ENCODE measurements at places on chromosomes 1 and 21. TPM values are rescaled to one million over a fixed set of nuclear protein-coding genes. Genes with fewer than 3 reads are reported as not detected.

DNA sequence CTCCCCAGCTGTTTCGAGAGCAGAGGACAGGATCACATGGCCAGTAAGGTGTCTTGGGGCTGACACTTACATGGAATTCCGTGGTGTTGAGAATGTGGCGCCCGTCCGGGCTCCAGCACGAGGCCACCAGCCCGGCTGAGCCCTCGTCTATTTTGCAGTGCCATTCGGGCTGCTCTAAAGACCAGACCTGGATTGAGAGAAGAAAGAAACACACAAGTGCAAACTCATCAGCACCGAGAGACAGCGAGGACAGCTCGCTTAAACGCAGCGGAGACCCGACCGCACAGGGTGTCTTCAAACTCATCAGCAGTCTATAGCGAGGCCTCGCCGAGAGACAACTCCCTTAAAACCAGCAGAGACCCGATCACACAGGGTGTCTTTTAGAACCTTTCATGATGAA lies 3.3 kb downstream of the WRAP73 start:
- DNase-seq, result peak; percentile 23

GRCh38 chr1:63533931-63534330 lies 10.6 kb downstream of the EFCAB7 start:
- no peak for DNase-seq

- no peak for DNase-seq
These were observed 341.2 kb downstream of the NPHP4 start for GRCh38 chr1:5651027-5651410.

GRCh38 chr1:149936992-149937705 lies 470 bp upstream of the MTMR11 start:
- no peak for DNase-seq

DNA sequence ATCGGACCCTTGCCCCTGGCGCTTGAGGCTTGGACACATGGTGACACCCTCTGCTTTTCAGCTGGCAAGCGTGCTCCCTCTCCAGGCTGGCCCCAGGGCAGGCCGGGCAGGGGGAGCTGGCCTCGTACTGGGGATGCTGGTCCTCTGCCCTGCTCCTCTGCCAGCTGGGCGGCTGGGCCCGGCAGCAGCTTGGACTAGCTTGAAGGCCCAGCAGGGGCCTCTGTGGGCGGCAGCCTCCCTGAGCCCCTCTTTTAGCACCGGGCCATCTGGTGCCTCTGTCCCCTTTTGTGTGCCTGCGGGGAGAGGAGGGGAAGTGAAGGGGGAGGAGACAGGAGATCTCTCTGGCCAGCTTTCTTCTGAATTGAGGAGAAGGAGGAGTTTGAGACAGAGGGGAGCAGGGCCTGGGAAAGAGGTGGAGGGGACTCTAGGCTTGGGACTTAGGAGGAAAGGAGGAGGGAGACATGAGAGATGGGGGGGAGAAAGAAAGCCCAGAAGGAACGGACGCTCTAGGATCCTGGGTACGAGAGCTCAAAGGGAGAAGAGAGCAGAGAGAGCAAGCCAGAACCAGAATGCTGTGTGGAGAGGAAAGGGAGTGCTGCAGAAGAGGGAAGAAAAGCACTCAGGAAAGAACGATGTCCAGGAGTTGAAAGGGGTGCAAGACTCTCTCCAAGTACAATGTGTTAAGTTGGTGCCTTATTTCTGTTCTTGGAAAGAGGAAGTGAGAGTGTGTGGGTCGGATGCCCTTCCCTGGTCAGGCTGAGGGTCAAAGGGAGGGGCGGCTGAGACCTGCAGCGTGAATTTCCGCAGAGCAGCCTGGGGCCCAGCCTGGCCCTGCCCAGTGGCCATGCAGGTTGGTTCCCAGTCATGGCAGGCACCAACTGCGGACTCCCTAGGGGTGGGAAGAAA lies 40.3 kb downstream of the IER5 start:
- DNase-seq, result peak; percentile 85

- no peak for DNase-seq
These were observed 130.0 kb downstream of the EDEM3 start for GRCh38 chr1:184624626-184625025.

DNA sequence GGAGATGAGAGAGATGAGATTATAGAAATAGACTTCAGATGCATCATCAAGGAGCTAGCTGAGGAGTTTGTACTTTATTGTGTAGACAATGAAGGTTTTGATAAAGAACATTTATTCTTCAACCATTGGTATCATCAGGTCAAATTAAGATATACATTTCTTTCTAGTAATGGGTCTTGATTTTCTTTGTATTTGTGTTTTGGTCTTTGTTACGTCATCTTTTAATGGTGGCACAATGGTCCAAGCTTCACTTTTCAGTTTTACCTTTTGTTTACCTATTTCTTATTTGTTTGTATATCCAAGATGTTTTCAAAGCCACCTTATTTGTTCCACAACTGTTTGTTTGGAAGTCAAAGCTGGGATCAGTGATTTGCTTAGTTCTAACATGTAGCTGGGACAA lies 44.5 kb downstream of the PTGFR start:
- DNase-seq, result no peak

DNA sequence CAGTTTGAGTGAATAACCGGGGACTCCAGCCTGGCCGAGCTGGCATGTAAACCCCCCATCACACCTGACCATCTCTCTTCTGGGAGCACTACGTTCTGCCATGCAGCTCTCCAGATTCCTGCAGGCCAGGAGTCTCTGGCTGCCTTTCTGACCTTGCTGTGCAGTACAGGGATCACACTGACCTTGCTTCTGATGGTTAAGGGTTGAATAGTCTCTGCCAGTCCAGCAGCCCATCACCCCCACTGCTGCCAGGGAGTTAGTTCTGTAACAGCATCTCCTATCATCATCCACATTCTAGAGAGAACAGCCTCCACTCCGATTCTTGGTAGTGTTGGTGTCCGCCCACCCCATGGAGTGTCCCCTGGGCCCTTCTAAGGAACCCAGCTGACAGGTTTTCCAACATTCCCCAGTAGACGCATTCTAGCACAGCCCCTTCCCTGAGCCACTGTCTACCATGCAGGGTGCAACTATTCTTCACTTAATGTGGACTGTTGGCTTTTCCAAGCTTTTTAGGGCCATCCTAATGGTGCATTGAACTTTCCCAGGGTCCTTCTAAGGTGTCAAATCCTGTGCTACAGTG lies 109.8 kb downstream of the RIPK4 start:
- no peak for DNase-seq

- no peak for DNase-seq
These were observed 26.4 kb upstream of the LAMC1 start for GRCh38 chr1:182996816-182997215.

DNA sequence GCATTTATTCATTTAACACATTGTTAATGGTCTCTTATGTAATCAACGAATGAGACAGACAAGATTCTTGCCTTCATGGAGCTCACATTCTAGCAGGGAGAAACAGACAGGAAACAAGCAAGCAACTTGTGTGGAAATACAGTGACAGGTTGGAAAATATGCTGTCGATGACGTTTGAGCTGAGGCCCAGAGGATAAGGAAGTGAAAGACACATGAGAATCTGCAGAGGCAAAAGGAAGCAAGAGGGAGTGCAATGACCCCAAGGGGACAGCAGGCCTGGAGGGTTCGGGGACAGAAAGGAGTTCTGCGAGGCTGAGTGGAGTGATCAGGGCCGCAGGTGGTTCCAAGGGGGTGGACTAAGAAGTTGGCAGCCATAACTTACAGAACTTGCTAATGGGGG lies 60.6 kb upstream of the AKT3 start:
- DNase-seq, result no peak

Gene TNNT2
- total RNA-seq, result 6.4 TPM

Gene CLCA4
- not detected for total RNA-seq

Gene MAP7D1
- 114 TPM for total RNA-seq

Gene ASPM
- total RNA-seq, result 0.46 TPM
